ENCODE measurements at places on chromosomes 5 and 9.

DNA sequence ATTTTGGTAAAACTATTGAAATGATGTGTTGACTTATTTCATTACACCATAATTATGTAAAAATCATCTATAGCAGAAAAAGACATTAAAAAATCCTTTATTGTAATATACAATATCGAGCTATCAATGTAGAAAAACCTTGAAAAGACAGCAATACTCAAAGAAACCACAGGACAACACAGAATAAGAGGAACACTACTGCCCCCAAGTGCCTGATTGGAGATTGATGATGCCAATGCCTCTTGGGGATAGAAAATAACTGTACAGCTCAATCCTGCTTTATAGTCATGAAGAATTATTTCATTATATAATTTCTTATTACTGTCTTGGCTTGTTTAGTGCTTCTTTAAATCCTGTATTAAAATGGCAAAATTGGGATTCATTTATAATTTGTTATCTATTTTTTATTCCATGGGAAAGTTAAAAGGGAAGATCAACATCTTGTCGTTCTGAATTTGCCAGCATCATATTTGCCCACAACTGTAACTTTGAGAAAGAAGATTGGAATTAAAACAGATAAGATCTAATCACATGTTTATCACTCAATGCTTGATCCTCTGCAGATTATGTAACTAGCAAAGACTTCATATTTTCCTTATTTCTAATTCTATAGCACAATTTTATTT lies 337.5 kb downstream of the CDH9 start:
- no peak for DNase-seq

- DNase-seq: no peak
Measured at GRCh38 chr5:757931-758697, 26.4 kb downstream of the ZDHHC11B start.

DNA sequence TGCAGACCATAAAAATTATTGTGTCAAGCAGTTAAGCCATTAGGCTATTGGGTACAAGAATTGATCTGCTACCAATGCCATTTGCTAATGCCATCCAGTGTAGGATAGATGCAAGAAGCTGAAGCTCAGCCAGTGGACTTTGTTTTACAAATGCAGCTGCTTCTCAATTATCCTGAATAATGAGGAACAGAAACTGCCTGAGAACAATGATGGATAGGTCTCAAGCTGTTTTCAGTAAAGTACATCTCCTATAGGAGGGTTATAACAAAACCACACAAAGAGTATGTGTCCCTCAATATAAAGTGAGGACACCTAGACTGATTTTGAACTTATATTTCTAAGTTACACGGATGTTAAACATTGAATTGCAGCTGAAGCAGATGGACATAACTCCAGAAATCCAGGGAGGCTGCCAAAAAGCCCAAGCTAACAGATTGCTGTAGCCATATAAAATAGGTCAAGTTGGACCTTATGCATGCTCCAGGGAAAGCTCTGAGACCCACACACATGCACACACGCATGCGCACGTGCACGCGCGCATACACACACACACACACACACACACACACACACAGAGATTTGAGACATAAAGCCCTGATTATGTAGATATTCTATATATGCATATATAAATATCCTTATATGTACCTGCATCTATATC lies 482.7 kb upstream of the CD180 start:
- no peak for DNase-seq

DNA sequence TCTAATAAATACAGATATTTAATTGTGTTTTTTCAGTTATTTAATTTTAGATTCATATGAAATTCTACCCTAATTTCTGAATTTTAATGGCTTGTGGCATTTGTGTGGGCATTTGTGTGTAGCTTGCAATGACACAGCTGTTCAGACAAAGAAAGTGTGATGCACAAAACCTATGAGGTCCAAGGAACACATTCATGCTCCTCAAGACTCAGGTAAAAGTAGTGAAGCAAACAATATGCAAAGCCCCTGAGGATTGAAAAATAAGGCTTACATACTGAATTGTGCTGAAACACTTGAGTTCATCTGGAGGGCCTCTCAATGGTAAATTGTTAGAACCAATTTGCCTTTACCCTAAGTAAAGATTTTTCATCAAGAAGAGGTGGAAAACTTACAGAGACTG lies 28.1 kb downstream of the IL7R start:
- DNase-seq: no peak

DNA sequence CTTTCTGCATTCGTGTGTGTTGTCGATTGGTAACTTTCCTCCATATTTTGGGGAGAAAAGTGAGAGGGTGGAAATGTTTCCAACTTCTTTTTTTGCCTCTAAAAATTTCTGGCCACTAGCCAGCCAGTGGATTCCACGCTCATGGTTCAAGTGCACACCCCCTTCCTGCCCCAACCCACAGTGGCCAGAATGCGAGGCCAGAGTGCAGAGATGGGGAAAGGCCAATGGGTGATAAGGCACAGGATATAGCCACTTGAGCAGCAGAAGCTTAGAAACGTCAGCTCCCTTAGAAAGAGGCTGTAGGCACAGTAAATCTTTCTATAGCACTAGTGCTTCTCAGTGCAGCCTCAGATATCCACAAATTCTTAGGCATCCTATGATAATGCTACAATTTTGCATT lies 75.8 kb upstream of the ADRB2 start:
- DNase-seq: no peak

- no peak for DNase-seq
Measured at GRCh38 chr9:110579862-110580219, 300 bp upstream of the SVEP1 start.

GRCh38 chr5:127028822-127029457 lies 1.4 kb downstream of the MARCHF3 start:
- DNase-seq: no peak

GRCh38 chr5:128483738-128484137 lies 54.3 kb downstream of the FBN2 start:
- no peak for DNase-seq

GRCh38 chr9:132167192-132167591 lies 5.3 kb downstream of the NTNG2 start:
- DNase-seq: no peak

DNA sequence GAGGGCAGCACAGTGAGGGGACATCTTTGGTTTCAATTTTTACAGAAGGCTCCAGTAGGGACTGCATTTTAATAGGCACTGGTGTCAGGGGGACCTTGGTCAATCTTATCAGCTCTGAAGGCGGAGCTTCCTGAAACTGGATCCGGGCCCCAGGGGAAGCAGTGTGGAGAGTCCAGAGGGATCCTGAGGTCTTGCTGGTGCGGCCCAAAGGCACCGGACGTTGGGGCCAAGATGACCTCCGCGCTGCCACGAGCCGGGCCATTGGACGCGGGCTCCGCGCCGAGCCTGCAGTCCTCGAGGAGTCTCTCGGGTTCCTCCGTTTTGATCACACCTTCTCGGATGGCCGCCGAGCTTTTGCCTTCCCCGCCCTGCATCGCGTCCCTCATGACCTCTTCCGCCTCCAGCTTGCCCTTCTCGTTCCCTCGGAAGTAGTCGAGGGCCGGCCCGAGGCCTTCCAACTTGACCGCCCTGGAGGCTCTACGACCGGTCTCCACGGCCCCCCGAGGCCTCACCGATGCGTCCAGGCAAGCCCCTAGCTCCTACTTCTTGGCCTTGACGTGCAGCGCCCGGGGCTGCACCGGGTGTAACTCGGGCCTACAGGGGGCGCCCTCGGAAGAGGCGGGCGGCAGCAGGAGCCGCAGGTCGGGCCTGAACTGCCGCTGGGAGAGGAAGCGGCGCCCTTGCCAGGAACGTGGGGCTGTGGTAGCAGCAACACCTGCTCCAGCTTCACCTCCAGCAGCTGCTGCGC lies 18.8 kb downstream of the C5orf52 start:
- DNase-seq: no peak

GRCh38 chr9:35293376-35293964 lies 131.7 kb downstream of the UNC13B start:
- no peak for DNase-seq

GRCh38 chr5:146001544-146002190 lies 65.3 kb downstream of the SH3RF2 start:
- no peak for DNase-seq

GRCh38 chr9:136399176-136400037 lies 563 bp downstream of the SNAPC4 start:
- DNase-seq: no peak

DNA sequence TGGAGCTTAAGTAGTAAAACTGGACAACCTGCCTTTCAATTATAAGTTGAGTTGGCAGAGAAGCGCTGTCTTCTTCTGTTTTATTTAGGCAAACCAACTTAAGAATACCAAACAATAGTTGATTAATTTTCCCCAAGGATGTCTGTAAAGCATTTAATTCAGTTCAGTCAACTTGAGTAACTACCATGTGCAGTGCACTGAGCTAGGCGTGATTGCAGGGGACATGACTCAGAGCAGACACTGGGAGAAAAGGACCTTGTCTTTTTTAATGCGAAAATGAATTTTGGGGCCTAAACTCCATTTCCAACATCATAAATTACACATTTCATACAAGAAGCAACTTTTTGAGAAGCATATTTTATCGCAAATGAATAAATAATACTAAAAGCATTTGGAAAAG lies 66.3 kb downstream of the FBXL7 start:
- DNase-seq: no peak

- DNase-seq: no peak
Measured at GRCh38 chr5:179333796-179334761, 11.2 kb downstream of the ADAMTS2 start.

Measured in kidney epithelial cell (primary cell).